ENCODE measurements at places on chromosomes 12 and 14.

- no peak for DNase-seq
These were observed 61.5 kb upstream of the SINHCAF start for GRCh38 chr12:31387466-31387865.

GRCh38 chr12:42530284-42530683 lies 59.3 kb downstream of the PRICKLE1 start:
- no peak for DNase-seq

GRCh38 chr12:1083889-1084262 lies 92.9 kb downstream of the ERC1 start:
- no peak for DNase-seq

DNA sequence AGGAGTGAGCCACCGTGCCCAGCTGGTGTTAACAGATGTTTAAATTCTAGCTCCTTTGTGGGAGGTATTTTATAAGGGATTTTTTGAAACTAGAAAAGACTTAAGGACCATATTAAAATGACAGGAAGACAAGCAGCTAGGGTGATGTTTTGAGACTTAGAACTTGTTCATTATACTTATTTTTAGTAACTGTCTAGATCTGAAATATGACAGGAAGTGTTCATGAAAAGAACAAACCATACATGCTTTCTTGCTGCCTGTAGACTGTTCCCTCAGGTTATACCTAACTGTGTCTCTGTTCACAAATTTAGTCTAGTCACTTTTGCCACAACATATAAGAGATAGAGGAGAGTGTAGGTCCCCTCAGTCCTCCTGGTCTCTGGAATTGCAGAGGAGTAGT lies 36.9 kb upstream of the KCNH3 start:
- DNase-seq = no peak

GRCh38 chr14:29930283-29930682 lies 2.6 kb upstream of the PRKD1 start:
- DNase-seq = no peak

DNA sequence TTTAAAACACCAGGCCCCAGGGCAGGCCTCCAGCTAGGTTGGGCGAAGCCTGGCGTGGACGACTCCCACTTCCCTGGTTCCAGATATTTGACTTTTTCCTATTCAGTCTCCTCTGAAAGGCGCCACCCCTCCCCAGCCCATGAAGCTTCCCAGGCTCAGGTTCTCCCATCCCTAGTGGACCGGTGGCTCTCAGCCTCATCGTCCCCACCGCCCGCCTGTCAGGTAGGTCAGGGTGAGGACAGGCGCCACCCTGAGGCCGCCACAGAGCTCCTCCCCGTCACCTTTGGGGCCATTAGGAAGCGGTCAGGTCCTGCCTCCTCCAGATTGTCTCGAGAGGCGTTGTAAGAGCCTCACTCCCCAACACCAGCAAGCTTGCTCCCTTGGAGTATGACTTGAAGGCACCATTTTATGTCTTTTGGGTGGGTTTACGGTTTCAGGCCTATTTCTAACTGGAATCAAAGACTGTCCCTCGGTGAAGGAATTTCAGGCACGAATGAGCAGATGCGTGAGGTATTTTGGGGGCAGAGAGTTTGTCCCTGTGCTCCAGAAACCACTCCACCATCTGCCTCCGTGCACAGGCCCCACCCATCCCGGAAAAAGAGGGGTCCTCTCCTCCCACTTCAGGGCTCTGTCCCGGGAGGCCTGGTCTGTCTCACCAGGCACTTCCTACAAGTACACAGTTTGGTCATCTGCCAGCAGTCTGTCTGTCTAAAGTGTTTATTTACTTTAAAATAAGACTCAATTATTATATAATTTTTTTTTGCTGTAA lies 55.6 kb downstream of the TSPAN9 start:
- DNase-seq = no peak

- DNase-seq = no peak
These were observed 97.8 kb downstream of the EPS8 start for GRCh38 chr12:15691388-15691787.

DNA sequence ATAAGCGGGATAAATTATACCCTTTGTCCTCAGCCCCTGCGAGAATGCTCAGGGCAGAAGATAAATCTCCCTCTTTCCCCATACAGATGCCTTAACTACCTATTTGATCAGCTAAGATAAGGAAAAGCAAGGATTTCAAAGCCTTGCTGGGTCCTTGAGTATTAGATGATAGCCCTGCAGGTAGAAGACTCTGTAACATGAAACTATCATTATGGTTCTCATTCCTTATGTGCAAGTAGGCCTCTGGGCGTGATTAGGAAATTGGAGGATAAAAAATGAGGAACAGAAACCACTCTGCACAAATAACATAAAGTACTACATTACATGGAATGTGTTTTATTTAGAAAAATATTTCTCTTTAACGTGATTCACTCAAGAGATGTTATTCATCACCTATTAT lies 14.5 kb upstream of the WDR89 start:
- DNase-seq = no peak

DNA sequence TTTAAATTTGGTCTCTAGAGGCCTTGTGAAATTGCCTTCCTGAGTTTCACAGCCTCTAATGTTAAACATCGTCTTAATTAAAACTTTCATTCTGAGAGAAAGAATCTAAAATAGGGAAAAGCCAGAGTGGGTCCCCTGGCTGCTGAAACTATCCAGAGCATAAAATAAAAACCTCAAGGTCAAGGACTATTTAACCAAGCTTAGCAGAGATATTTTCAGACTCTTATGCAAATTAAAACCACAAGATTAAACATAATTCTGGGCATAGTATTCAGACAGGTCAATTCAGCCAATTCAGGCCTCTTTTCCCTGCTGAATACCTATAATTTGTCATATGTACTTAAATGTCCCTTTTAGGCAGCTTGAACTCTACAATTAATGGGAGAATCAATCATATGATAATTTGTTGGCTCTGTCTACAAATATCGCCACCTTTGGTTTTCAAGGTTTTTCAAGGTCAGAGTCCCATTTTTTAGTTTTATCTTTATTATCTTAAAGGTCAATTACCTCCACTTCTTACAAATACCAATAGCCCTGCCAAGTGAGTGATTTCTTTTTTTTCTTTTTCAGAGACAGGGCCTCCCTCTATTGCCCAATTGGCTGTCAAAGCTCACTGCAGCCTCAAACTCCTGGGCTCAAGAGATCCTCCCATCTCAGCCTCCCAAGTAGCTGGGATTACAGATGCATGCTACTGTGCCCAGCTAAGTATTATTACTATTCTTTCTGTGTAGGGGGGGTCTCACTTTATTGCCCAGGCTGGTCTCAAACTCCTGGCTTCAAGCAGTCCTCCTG lies 257.1 kb downstream of the PHLDA1 start:
- no peak for DNase-seq

DNA sequence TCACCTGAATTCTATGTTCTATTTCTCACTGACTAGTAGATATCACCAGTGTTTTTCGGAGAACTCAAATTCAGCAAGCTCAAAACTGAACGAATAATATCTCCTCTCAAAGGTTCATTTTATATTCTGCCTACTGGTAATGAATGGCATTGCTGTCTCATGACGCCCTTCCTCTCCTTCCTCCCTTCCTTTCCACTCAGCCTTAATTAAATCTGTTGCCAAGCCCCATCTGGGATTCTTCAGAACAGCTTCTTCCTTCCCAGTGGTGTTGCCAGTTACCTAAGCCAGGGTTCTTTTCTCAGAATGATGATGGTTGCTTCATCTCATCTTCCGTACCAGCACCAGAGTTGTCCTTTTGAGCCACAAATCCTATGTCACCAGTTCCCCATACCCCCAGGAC lies 143.2 kb downstream of the SYNE2 start:
- no peak for DNase-seq

DNA sequence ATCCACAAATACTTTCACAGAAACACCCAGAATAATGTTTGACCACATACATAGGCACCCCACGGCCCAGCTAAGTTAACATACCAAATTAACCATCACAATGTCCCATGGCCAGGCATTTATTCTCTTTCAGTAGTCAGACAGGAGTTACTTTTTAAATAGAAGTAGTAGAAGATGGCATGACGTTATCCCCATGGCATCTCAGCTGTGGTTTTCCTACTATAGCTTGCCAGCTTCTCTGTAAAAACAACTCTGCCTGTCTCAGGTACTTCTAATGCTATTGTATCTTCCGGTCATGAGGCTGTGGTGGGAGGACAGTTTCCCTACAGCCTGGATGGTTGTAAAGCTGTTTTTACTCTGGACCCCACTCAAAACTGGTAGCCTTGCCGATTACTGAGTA lies 19.3 kb downstream of the CTSG start:
- DNase-seq = no peak

- DNase-seq = peak; percentile 19
These were observed 732 bp downstream of the SLC25A29 start for GRCh38 chr14:100305324-100306100.

DNA sequence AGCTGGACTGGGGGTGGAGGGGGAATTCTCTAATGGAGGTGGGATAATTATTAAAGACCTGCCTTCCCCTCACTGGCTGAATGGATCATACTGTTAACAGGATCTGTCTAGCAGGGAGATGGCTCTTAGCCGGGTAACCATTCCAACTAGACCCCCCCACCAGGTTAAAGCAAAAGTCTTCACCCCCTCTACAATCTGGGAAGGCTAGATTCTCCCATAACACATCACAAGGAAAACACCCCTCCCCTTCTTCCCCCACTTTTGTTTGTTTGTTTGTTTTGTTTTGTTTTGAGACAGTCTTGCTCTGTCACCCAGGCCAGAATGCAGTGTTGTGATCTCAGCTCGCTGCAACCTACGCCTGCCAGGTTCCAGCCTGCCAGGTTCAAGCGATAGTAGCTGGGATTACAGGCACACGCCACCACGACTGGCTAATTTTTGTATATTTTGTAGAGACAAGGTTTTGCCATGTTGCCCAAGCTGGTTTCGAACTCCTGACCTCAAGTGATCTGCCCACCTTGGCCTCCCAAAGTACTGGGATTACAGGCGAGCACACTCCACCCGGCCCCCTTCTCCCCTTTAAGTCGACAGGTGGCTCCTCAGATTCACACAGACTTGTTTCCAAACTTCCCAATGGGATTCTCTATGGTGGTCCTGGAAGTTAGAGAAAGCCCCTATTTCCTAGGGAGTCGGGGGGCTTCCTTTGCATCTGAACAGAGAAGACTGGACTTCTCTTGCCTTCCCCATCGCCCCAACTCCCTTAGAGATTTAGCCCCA lies 3.5 kb upstream of the BAZ2A start:
- no peak for DNase-seq

GRCh38 chr12:53952871-53953734 lies 1.6 kb upstream of the HOXC12 start:
- DNase-seq = no peak

- DNase-seq = no peak
These were observed 53.9 kb downstream of the SMUG1 start for GRCh38 chr12:54134850-54135249.

DNA sequence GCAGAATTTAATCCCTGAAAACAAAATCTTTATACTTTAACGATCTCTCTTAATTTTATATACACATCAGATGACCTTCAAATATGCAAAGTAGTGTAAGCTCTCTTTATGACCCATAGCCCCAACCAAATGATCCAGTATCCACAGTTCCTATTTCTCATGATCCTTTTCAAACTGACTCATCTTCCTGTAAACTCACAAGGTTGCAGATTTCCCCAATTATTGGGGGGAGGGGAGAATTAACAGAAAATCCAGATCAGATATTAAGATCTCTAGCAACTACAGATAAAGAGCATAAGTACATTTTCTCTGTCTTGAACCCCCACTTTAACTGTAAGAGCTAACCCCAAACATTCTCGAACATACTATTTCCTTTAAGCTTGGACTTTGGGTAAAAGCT lies 12.5 kb downstream of the GNS start:
- DNase-seq = no peak

DNA sequence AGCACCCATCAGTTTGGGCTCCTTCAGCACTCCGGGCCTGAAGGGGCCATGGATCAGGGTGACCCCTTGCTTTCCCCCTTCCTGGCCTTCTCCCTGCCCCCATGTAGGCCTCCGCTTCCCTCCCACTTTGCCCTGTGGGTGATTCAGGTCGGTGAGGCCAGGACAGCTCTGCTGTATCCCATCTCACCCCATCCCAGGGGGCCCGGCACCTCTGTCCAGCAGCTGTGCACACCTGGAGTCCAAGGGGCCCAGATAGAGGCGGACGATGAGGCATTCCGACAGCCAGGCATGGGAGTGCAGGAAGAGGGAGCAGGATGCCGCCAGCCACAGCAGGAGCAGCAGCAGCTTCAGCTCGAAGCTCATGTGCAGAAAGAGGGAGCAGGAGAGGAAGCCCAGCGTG lies 11.4 kb downstream of the LTB4R start:
- DNase-seq = no peak

GRCh38 chr12:43115441-43116160 lies 436.4 kb downstream of the ADAMTS20 start:
- DNase-seq = no peak

DNA sequence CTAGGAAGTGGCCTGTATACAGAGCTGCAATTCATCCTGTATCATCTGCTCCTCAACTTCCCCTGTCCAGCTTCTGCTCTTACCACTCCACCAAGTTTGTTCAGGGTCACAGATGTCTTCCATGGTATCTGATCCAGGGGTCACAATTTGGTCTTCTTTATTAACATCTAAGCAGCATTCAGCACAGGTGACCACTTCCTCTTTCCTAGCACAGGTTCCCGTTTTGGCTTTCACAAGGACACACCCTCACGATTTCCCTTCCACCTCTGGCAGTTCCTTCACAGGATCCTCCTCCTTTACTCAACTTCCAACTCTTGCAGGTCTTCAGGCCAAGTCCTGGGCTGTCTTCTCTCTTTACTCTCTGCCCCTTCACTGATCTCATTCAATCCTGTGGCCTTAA lies 93.6 kb downstream of the TTC7B start:
- no peak for DNase-seq

- DNase-seq = no peak
These were observed 45.4 kb downstream of the NIN start for GRCh38 chr14:50785457-50786063.

DNA sequence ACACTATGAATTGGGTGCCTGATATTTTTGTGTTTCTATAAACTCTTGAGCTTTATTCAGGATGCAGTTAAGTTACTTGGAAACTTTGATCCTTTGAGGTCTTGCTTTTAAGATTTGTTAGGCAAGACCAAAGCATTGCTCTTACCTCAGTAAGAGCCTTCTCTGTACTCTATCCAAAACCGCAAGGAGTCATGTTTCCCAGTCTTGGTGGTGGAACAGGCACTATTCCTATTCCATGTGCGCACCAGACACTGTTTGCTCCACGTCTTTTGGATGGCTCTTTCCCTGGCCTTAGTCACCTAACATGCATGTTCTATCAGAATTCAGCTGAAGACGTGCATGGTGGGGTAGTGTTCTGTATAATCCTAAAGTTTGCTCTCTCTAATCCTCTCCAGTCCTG lies 23.5 kb downstream of the CSRP2 start:
- DNase-seq = no peak

DNA sequence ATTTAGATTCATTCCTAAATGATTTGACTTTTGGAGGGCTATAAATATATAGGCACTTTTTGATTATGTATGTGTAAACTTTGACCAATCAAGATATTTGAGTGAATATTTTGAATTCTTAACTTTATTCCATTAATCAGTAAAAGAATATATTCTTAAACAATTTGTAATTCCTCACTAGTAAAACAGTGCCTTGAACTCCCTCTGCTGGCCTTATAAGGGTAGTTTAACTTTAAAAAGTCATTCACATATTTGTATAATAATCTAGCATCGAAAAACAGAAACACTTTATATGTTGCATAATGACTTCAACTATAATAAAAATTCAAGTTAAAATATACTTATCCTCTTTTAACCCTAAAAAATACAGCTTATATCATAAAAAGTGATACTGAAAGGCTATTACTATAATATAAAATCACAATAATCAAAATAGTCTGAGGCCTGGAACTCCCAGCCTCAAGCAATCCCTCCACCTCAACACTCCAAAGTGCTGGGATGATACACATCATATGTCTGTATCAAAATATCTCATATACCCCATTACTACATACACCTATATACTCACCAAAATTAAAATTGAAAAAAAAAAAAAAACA lies 31.2 kb downstream of the CCDC59 start:
- DNase-seq = no peak
